Liver (tissue), 10 donors: ENCODE measurements at places on chromosomes 11 and 22. TPM values are rescaled to one million over a fixed set of nuclear protein-coding genes. Genes with fewer than 3 reads are reported as not detected.

The RCOR2 gene
- 0.19 TPM for total RNA-seq

- no peak for DNase-seq
Observed at GRCh38 chr11:57484141-57484710, 23.9 kb downstream of the RTN4RL2 start.

DNA sequence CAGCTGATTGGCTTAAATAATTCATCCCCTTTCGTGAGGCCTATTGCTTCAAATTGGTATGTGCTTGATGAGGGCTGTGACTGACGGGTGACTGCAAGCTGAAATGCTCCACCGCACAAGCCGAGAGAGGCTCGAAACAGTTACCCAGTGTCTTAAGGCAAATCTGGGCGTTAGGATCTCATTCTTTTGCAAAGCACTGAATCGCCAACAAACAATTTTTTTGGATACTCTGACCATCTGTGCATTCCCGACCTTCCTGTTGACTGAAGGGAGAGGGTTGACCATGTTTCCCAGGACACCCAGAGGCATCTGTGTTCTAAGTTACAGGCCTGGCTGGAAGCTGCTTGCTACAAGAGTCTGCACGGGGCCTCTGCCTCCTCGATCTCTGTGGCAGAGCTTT lies 32.1 kb downstream of the CACNG2 start:
- no peak for DNase-seq

- DNase-seq: no peak
Observed at GRCh38 chr11:58968251-58968711, 29.0 kb downstream of the GLYATL1 start.

DNA sequence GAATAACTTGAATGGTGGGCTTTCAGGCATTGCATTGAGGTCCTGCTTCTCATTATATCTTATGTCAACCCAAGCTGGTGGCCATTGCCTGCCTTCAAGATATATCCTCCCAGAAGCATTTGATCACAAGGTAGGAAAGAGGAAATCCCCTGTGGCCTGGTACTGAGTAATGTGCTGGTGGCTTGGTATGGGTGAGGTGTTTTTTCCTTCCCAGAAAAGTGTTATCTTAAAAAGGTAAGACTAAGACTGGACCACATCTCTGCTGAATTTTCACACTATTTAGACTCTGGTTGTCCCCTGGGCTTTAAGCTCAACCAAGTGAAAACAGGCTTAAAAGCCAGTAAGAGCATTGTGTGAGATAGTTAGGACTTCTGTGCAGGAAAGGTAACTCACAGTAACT lies 3.7 kb downstream of the INSC start:
- DNase-seq: no peak
